GM20000 (cell line): ENCODE measurements at places on chromosomes 13 and 19.
A peak's percentile ranks its signal among the peaks of the same experiment; 100 is the strongest.

- no peak for DNase-seq
These were observed 11.4 kb upstream of the SEMA6B start for GRCh38 chr19:4570916-4571304.

GRCh38 chr13:20778311-20778710, 4.5 kb upstream of the EEF1AKMT1 start:
- DNase-seq, result no peak

DNA sequence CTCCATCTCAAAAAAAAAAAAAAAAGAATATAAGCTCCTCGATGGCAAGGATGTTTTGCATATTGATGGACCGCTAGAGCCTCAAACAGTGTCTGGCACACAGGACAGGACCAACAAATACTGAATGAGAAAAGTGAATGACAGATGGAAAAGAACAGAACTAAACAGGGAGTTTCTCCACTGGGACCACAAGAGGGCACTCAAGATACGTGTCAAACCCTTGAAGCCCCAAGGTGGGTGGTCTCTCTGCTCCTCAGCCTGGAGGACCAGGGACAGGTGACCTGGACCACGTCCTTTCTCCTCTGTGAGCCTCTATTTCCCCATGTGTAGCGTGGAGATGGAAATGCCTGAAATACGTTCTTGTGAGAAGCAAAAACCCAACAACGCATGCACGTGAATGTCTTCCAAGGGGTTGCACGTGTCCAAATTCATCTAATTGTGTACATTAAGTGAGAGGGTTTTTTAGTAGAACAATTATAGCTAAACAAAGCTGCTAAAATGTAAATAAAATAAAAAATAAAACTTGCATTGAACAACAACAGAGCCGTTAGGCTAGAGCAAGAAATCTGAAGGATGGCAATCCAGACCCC, 5.7 kb upstream of the CDC42EP5 start:
- peak; percentile 55 for DNase-seq

GRCh38 chr19:33671211-33671610, 49.5 kb downstream of the CHST8 start:
- no peak for DNase-seq

- peak; percentile 56 for DNase-seq
These were observed 46.8 kb downstream of the COG3 start for GRCh38 chr13:45511310-45512097.

DNA sequence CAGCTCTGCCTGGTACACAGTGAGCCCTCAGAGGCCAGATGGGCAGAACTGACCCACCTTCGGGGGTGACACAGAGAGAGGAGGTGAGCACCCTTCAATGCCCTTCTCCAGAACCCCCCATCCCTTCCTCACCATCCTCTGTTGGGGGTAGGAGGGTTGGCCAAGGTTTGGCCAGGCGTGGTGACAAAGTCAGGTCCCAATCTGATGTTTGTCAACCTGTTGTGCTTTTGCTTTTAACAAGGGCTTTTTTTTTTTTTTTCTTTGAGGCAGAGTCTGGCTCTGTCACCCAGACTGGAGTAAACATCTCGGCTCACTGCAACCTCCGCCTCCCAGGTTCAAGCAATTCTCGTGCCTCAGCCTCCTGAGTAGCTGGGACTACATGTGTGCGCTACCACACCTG, 7.3 kb downstream of the PTGIR start:
- DNase-seq, result no peak

- DNase-seq, result no peak
These were observed 1.3 kb upstream of the HNRNPL start for GRCh38 chr19:38850976-38851621.

- no peak for DNase-seq
These were observed 32.2 kb downstream of the ELL start for GRCh38 chr19:18489627-18490184.

- DNase-seq, result peak; percentile 1
These were observed 44.3 kb downstream of the SHISA2 start for GRCh38 chr13:26007261-26008125.

- peak; percentile 95 for DNase-seq
These were observed 3.5 kb downstream of the RASA3 start for GRCh38 chr13:114128624-114129522.

DNA sequence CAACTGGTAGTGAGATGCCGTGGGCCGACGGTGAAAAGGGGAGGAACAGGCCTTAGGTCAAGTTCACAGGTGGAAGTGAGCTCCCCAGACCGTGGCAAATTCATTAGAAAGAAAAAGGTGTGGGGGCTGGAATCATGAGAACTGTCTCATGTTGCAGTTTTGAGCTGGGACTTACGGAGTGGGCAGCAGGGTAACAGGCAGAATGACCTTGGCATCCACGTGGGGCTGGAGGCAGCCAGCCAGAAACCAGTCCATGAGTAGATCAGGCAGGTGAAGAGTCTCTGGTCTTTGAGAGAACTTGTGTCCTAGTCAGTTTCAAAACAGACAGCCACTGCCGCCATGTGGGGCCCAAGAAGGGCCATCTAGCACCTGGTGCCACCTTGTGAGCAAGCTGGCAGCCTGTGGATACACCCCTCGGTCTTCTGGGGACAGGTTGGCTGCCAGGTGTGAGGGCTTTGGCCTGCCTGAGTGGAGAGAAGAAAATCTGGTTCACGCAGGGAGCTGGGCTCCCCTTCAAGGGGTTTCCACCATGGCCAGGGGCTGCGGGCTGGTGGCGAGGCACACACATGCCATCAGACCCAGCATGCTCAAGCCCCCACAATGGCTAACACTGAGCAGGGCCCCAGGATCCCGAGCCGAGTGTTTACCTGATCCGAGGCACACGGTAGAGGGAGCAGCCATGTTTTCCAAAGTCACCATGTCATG, 23.9 kb downstream of the TSSK6 start:
- no peak for DNase-seq

DNA sequence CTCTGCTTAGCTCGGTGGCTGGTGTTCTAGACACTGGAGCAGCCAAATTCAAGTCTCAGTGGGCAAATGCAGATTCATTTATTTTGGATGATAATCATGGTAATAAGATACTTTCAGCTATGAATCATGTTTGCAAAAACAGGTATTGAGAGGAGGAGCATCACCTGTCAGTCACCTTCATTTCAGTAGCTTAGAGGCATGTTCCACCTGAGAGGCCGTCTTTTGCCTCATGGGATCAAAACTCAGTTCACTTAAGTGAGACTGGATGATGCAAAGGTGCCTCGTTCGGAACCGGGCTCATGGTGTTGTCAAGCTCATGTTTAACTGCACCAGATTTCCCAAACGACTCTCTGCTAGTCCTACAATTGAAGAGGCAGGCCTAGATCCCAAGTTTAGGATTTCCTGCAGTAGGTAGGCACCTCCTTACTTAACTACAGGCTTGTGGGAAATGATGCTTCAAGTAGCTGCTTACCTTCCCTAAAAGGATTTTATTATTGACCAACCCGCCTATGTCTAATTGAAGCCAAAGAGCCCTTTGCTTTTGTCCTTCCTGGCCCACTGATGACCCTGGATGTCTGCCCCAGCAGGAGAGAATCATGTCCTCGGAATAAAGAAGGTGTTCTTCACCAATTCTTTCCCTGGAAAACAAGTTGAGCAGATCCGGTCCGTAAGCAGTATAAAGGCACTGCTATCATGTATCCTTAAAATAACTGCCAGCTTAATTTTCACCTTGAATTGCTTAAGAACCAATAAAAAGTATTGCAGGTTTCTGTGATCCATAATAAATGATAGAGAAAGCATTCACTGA, 60.0 kb downstream of the ZAR1L start:
- no peak for DNase-seq

GRCh38 chr13:112240076-112240475, 136.1 kb upstream of the SPACA7 start:
- DNase-seq, result no peak

DNA sequence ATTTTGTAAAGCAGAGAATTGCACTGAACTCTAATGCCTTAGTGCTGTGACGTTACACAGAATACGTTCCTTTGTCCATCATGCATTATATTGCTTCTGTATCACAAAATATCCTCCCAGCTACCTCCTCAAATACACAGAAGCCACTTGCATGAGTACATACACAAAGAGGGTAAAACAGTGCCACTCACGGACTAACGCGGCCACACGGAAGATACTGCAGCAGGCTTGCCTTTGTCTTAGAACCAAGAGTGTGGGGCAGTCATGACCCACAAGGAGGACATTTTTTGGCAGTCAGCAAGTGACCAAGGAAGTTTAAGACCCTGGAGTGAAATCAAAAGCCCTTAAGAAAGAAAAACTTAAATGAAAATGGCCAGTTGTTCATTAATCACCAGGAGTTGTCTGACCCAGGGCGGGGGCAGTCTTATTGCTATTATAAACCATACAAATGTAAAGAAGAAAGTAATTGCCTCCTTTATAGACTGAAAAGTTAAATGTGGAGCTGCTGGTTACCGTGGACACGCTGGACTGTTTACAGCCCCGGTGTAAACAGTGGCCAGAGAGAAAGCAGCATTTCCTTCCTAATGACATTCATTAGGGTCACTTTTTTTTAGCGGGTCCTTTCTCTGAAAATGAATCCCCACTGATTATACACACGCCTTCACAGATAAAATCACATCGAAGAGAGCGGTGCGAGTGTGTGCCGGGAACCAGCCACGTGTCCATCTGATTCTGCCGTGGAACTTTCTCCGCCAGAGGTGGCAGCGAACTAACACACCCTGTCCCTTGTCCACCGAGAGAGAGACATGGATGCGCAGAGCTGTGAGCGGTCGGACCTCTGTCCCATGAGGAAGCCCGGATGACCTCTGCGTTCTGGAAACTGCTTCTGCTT, 66.8 kb downstream of the SOX1 start:
- no peak for DNase-seq

DNA sequence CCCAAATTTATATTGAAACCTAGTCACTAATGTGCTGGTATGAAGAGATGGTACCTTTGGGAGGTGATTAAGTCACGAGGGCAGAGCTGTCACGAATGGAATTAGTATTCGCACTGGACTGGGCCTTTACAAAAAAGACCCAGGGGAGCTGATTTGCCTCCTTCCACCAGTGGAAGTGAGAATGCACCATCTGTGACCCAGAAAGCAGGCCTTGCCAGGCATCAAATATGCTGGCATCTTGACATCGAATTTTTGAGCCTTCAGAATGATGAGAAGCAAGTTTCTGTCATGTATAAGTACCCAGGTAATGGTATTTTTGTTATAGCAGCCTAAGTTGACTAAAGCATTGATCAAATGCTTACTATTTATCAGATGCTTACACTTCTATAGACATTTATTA, 373.6 kb downstream of the FGF14 start:
- no peak for DNase-seq

- DNase-seq, result no peak
These were observed 4.7 kb upstream of the RSPH6A start for GRCh38 chr19:45819769-45820168.

- no peak for DNase-seq
These were observed 204.6 kb downstream of the NUFIP1 start for GRCh38 chr13:44784708-44785080.

GRCh38 chr19:1470305-1471009, 8.6 kb downstream of the C19orf25 start:
- peak; percentile 89 for DNase-seq

DNA sequence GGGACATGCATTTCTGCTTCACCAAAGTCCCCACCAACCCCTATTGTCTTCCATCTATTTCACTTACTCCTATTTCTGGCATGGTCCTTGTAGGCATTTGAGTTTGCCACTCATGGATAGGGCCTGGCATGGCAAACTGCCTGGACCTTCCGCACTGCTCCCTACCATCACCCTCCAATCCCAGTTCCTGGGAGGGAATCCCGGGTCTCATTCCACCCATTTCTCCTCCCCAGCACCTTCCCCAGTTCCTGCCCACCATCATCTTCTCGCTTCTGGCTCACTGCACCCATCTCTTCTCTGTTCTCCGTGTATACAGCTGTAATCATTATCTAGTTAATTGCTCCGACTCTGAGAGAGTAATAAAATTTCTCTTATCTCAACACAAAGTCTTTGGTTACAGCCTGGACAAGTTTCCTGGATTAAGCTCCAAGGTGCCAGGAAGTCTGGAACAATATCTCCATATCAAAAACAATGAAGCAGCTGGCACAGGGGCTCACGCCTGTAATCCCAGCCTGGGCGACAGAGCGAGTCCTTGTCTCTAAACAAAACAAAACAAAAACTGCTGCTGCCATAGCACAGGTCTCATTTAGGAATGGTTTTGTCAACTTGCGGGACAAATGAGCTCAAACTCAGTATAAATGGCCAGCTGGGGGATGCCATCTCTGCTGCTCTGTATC, 17.0 kb upstream of the COX7A1 start:
- DNase-seq, result no peak

GRCh38 chr13:35599384-35599783, 122.9 kb upstream of the MAB21L1 start:
- no peak for DNase-seq

DNA sequence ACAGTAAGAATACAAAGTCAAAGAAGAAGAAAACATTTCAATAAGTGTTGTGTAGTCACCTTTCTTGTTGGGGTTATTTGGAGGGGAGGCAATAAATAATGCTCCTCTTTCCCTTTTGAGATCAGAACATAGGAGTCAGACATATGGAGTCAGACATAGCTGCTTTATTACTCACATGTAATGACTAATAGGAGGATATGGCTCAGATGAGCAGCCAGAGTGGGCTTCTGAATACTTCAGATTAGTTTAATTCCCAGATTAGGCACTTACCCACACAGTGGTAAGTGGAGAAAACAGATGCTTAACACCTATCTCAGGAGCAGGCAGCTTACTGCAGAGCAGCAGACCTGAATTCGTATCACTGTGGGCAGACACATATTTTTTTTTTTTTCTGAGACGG, 31.7 kb upstream of the C1QTNF9B start:
- DNase-seq, result no peak

DNA sequence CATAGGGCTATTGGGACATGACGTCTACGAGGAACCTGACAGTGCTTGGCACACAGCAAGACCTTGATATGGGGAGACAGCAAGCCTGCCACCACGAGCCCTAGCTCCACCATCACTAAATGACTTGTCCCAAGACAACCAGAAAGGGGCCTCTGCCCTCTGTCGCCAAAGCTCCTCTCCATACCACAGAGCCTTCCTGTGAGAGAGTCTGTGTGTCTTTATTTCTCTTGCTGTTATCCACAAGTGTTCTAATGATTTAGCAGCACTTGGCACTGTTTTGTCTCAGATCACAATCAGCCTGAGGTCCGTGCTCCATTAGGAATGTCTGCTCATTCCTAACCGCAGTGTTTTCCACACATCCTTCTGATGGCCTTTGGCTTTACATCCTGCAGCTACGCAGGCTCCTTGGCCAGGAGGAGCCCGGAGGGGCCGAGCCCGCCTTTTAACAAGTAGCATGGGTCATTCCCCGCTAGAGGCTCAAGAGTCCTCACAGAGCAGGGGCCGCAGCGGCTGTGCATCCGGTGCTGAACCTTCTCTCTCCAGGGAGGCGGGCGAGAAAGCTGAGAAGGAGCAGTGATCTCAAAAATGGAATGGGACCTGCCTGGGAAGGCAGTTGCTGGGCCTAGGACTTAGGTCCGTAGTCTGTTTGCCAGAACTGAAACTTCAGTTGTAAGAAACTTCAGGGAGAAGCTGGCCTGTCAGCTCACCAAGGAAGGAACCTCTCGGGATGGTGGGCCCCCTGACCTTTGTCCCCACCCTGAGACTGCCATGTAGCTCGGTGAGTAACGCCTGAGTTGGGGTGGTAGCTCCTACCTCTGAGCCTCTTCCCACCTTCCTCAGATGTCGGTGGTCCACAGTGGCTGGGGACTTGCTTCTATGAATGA, 61.1 kb upstream of the HMGB1 start:
- no peak for DNase-seq
